Urinary bladder (tissue), 4 donors: ENCODE measurements at places on chromosomes 6 and 20.

DNA sequence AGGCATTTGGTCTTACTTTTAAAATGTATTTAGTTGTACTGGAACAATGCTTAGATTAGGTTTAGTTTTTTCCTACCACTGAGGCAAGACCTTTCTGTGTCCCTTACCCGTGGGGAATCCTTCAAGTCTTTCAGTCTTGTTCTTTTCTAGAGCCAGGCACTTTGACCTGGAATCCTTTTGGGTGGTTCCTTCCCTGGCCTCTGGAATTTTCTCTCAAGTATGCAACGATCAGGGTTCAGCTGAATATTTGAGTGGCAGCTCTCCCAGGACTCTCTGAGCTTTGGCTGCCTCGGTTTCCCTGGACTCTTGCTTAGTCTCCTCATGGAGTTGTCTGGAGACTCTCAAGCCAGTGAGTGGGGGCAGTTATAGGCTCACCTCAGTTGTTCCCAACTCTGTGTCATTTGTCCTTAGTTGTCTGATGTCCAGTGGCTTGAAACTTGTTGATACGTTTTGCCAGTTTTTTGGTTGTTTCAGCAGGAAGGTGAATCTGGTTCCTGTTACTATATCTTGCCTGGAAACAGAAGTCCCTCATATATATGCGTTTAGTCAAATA lies 118.1 kb downstream of the QKI start:
- DNase-seq, result no peak

DNA sequence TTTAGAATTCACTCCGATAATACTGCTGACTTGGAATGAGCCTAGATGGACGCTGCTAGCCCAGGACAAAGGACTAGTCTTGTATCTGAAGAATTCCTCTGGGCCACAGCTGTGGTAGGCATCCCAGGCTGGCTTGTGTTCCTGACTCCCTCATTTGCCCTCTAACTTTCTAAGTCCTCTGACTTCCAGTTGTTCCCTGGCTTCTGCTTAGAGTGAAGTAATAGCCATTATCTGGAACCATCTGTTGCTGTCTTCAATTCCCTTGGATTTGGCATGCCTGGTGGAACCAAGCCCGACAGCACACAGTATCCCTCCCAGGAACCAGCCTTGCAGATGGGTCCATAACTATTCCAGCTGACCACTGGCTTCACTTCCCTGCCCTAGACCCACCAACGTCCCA lies 376.0 kb downstream of the SYNE1 start:
- DNase-seq, result no peak

DNA sequence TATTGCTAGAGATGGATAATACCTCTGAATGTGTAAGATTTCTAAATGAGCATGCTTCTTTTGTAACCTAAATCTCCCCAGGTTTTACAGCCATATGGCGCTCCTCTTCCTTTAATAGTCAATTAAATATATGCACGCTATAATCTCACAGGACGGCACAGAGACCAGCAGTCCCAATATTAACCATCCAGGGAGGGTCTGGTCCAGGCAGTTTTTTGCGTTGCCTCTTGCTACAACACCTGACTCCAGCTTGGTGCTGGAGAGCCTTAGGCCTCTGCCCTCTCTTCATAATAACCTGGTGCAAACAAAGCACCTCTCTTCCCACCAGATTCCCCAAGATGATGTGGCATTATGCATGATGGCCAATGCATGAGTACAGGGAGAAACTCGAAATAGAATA lies 183.4 kb downstream of the LY86 start:
- no peak for DNase-seq

GRCh38 chr6:108604156-108604555 lies 43.4 kb downstream of the FOXO3 start:
- DNase-seq, result no peak
